ENCODE measurements at places on chromosomes 12 and 14.

DNA sequence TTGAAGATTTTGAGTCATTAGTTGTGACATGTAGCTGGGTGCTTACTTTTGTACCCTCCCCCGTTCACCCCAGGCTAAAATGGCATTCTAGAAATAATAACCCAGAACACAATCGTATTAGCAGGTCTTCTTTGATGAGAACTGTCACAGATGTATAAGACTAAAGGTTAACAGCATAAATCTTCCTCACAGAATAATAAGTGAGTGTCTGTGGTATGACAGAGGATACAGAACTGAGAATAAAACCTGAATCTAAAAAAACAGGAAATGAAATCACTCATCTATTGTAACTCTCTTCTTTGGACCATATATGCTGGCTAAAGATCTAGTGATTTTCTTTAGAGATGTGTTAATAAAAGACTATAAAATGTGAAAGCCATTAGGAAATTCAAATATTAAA is 746.6 kb downstream of the LRFN5 start:
- no peak for DNase-seq

DNA sequence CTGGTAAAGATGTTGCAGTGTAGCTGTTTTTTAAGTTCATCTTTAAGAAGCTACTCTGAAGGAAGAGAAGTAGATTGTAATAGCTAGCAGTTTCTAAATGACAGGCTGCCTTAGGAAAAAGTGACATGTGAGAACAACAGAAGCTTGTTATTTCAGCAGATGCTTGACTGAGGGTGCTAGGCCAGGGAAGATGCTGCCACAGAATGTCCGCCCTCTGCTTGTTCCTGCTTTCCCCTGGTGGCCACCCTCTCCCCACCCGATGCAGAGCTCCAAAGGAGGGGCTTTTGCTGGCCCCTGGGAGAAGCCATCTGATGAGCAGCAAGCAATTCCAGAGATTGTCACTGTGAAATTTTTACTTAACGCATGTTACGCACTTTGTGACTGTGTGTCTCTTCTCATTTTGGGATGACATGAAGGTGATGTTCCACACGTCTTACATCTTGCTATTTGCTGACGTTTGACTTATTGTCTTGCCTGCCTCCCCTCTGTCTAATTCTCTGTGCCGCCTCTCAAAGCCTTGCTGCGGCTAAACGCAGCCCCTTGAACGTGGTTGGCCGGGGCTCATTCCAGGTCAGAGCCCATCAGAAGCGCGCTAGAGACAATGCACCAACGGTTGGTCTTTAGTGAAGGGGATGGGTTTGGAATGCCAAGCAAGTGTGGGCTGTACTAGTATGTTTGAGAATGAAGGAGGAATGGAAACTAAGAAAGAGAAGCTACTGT is 44.8 kb downstream of the WDR20 start:
- no peak for DNase-seq

DNA sequence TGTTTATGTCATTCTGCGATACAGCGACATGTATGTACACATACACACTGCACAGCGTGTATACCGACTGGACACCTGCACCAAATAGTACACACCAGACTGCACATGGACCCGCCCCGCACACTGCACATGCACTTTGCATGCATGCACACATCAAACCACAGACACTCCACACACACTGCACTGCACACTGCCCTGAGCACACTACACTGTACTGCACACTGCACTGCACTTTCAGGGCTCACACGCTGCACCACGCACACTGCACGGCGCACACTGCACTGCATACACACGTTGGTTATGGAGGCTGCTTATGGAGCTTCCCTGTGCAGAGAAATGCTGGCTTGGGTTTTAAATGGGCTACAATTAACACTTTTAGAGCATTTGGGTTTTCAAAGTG is 1.6 kb downstream of the PAPLN start:
- peak; percentile 44 for DNase-seq

DNA sequence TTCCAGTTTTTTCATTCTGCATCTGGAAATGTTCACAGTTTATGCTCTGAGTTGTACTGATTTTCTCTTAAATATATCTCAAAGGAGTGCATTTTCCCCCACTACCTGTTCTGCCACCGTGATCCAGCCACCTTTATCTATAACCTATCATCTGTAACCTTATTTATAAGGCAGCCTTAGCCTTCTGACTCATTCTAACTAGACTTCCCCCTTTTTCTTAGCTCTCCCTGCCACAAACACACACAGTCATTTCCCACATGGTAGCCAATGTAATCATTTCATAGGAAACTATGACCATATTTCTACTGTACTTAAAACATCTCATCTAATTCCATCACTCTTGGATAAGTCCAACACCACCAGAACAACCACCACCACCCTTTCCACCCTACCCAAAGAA is 10.8 kb upstream of the GYS2 start:
- no peak for DNase-seq

- peak; percentile 83 for DNase-seq
These were observed 447 bp downstream of the CD63 start for GRCh38 chr12:55728186-55728938.

DNA sequence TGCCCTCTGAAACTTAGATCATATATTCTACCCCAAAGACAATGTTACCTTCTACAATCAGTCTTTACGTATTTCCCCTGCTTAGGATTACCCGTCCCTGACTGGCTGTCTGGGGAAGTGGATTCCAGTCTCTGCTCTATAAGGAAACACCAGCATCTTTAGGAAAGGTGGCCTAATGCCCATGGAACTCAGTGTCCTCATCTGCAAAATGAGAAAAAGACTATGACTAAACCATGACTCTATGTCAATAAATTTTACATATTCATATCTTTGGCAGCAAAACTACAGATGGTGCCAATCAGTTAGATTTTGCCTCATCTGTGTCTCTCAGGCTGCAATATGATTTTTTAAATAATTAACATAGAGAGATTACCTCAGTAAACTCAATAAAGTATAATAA is 133.8 kb downstream of the ITPR2 start:
- no peak for DNase-seq

- no peak for DNase-seq
These were observed 68.2 kb upstream of the TBX3 start for GRCh38 chr12:114752217-114752616.

DNA sequence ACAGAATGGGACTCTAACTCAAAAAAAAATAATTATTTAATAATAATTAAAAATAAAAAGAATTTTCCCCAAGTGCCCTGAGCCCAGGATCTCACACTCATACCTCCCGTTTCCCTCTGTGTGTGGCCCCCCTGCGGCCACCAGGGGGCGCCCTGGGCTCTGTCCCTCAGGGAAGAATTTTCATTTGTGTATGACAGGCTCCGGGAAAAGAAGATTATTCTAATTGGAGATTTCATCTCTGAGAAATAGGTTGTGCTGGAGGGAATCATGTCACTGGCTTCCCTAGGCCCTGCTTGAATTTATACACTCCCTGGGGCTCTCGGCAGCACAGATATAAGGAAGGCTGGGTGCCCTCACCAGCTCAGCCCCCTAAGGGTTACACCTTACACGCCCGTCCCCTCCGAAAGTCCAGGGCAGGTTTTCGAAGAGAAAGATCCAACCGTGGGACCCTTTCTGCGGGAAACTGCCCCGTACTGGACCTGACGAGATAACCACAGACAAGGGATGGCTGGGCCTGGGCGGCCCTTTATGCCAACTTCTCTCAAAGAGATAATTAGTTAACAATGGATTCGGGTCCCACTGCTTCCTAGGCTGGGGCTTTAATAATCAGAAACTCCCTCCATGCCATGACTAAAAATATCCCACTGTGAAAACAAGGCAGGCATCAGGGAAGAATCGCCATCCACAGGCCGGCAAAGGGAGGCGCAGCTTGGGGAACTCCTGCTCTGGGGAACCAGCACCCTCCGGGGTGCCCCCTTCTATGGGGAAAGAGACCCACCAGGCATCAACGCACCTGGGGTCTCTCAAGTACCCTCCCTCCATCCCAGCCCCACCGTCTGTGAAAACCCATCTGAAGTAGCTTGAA is 80.7 kb downstream of the KDM2B start:
- DNase-seq, result peak; percentile 80
